ENCODE measurements at places on chromosomes 1 and 21.

- DNase-seq, result no peak
These were observed 57.7 kb upstream of the NUF2 start for GRCh38 chr1:163263818-163264655.

GRCh38 chr21:45154511-45155508, 80.4 kb downstream of the ADARB1 start:
- DNase-seq, result no peak

GRCh38 chr1:19067182-19067911, 110.9 kb upstream of the IFFO2 start:
- no peak for DNase-seq

DNA sequence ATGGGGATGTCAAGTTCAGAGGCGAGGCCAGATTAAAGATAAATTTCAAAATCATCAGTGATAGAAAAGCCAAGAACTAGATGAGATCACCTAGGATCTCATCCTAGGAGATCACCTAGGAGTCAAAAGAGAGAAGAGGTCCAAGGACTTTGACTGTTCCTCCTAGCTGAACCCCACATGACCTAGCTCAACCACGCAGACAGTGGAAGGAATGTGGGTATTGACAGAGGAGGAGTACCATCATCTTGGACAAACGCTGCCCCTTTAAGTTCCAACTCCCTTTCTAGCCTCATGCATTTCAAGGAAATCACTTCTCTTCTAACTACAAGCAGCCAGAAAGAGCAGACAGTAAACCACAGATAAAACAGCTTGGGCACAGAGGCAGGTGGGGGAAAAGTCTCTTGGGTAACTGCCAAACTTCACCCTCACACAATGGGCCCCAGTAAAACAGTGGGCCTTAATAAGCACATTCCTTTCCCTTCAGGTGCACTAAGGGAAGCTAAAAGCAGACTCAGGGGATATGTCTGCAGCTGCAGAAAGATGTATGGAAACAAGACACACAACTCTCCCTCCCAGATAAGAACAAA, 12.5 kb upstream of the FAM76A start:
- DNase-seq, result no peak

DNA sequence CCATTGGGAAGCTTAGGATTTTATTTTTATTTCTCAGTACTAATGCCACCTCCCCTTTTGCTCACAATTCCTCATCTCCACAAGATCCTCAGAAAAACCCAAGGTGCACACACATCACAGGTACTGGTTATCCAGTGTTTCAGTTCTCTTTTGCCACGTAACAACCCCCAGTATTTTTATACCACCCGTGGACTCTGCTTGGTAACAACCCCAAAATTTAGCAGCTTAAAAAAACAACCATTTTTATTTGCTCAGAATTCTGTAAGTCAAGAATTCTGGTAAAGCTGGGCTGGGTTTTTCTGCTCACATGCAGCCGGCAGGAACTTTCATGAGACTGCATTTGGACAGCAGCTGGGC, 180.0 kb downstream of the KAZN start:
- DNase-seq, result no peak

DNA sequence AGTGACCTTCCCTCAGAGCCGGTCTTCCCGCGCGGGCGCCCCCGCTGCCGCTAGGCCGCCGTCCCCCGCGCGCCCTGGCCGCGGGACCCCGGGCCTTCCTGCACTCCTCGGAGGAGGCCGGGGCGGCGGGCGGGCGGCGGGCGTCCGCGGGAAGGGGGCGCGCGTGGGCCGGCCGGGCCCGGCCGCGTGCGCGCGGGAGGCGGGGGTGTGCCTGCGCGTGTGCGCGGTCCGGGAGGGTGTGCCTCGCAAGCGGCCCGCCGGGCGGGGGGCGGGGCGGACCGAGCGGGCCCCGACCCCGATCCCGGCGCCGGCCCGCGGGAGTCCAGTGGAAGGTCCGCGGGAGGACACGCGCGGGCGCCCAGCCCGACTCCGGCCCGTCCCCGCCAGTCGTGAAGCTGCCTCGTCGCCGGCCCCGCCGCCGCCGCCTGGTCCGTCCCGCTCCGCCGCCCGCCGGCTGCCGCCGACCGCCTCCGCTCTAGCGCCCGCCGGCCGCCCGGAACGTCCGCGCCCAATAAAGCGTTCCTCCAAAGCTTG, 438 bp downstream of the MRPS6 start:
- DNase-seq, result no peak

Measured in stimulated activated CD4-positive, alpha-beta T cell treated with anti-CD3 and anti-CD28 coated beads, Interleukin-1b, Interleukin-23, amount 100 ng/mL, for 1 hour (primary cell).